ENCODE measurements at places on chromosomes 4 and X.

DNA sequence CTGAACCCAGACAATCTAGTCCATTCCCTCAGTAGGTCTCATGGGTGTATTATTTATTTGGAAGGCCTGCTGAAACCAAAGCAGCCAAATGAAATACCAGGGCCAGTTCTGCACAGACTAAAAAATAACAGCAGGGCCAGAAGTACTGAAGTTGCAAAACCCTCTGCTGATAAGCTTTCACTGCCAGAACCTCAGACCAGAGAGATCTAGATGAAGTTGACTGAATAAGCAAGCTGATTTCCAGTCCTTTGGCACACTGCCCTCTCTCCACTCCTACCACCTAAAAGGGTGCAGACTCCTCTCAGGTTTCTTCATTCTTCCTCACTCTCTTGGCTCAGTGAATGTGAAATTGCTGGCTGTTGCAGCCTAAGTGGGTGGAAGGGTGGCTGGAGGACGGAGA is 276.7 kb upstream of the KLF3 start:
- DNase-seq = no peak

GRCh38 chrX:139297638-139298037 is 232.9 kb upstream of the F9 start:
- DNase-seq = no peak

GRCh38 chr4:150047546-150047945 is 30.7 kb upstream of the DCLK2 start:
- no peak for DNase-seq

DNA sequence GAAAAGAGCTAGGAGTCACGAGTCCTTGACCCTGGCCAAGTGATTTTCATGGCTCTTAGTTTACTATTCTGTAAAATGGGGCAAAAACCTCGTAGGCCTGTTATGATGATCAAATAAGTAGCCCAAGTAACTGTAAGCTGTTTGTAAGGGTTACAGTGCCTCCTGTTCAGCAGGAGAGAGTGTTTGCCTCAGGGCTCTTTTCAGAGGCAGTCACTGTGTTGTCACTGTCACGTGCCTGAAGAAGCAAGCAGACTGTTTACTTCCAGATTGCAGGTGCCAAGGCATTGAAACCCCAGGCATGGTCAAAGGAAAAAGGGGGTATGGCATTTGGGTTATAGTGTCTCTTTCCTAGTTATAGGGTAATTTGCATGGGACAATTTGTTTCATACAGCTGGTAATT is 4.5 kb downstream of the RAB39B start:
- no peak for DNase-seq

DNA sequence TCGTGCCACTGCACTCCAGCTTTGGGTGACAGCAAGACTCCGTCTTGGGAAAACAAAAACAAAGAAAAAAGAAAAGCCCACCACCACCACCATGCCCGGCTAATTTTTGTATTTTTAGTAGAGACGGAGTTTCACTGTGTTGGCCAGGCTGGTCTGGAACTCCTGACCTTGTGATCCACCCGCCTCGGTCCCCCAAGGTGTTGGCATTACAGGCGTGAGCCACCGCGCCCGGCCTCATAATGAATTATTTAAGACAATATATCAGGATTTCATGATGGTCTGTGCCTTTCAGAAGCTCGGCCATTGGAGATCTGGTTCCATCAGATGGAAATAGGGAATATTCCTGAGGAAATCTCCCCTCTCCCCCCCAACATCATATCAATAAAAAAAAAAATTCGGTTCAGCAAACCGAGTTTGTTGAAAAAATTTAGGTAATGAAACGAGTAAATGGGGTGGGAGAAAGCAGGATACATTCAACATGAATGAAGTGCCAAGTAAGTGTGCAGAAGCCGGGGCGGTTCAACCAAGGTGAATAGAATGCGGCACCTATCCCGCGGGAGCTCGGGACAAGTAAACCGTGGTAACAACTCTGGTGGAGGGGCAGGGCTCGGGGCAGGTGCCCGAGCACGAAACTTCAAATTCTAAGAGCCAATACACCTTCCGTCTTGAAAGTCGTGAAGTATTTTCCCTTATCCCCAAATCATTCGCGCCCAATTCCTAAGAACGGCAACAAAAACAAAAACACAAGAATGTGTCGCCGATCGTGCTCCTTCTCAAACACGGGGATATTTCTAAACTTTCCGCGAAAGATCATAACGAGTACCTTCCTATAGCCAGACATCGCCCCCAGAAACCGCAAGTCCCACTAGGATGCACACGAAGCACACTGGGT is 773 bp upstream of the TXLNG start:
- DNase-seq = no peak

- no peak for DNase-seq
Observed at GRCh38 chrX:41890026-41890423, 33.3 kb downstream of the CASK start.

GRCh38 chr4:28799696-28800095 is 1920.5 kb upstream of the PCDH7 start:
- DNase-seq = no peak

DNA sequence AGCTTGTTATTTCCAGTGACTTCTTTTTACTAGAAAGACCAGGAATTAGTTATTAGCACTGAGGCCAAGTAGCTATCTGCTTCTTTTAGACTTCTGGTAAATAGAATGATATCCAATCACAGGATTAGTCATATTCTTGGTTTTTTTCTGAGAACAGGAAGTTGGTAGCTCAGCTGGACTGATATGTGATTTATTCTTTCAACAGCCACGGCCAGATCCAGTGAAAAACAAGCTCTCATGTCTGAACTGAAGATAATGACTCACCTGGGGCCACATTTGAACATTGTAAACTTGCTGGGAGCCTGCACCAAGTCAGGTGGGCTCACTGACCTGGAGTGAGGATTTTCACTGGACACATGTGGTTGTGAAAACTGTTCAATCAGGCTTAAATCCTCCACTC is 48.6 kb downstream of the PDGFRA start:
- no peak for DNase-seq

- no peak for DNase-seq
Observed at GRCh38 chr4:145069361-145069760, 28.6 kb downstream of the ANAPC10 start.

All from esophagus squamous epithelium (tissue), 5 donors.